NCI-H524 (cell line): ENCODE measurements at places on chromosomes 1 and 21.
A peak's percentile ranks its signal among the peaks of the same experiment; 100 is the strongest.

DNA sequence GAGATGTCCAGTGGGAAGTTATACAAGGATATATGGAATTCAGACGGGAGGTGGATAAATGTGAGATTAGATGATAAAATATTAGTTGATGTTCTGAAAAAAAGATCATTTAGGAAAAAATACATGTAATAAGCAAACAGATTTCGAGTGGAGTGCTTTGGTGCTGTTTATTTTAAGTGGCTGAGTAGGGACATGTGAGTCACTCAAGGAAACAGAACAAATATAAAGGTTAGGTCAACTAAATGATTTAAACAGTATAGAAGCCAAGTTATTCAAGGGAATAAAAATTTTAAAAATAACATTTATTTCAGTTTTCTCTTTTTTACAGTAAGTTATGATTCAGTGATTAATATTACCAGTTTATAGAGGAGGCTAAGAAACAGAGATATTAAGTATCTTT is 1046.7 kb upstream of the B3GALT2 start:
- DNase-seq = no peak

GRCh38 chr1:19909971-19910370 is 13.4 kb downstream of the PLA2G2E start:
- no peak for DNase-seq

- peak; percentile 58 for DNase-seq
Observed at GRCh38 chr1:18155881-18156385, 48.3 kb downstream of the IGSF21 start.

DNA sequence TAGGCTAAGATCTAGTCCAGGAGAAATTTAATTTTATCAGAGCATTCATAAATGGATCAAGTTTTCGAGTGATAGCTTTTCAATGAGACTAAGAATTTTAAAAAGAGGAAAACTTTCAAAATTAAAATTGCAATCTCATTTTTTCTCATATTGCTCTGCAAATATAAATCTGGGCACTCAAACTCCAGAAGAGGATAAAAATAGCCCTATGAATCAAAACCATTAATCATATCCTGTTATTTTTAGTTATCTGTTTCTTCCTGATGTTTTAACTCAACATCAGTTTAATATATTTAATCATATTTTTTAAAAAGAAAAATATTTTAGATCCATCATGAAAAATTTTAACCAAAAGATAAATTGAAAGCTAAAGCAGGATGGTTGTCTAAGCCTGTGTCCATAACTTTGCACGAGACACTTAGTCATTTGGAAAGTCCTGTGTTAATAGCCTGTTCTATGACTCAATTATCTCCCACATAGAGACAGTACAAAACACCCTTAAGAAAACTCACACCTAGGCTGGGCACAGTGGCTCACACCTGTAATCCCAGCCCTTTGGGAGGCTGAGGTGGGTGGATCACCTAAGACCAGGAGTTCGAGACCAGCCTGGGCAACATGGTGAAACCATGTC is 17.1 kb upstream of the PRRC2C start:
- no peak for DNase-seq

GRCh38 chr1:88371436-88372023 is 312.5 kb upstream of the PKN2 start:
- DNase-seq = no peak

GRCh38 chr1:40160806-40161124 is 422 bp upstream of the RLF start:
- no peak for DNase-seq

GRCh38 chr1:160081261-160081936 is at the start of gene KCNJ9:
KCNJ9 (plus strand) TSS chr1:160081538; CDS start chr1:160084031, 2,493 bp downstream.
- no peak for DNase-seq

- DNase-seq = no peak
Observed at GRCh38 chr1:44777969-44778635, 2.8 kb downstream of the RPS8 start.

- no peak for DNase-seq
Observed at GRCh38 chr1:111471012-111471411, 2.8 kb upstream of the C1orf162 start.

DNA sequence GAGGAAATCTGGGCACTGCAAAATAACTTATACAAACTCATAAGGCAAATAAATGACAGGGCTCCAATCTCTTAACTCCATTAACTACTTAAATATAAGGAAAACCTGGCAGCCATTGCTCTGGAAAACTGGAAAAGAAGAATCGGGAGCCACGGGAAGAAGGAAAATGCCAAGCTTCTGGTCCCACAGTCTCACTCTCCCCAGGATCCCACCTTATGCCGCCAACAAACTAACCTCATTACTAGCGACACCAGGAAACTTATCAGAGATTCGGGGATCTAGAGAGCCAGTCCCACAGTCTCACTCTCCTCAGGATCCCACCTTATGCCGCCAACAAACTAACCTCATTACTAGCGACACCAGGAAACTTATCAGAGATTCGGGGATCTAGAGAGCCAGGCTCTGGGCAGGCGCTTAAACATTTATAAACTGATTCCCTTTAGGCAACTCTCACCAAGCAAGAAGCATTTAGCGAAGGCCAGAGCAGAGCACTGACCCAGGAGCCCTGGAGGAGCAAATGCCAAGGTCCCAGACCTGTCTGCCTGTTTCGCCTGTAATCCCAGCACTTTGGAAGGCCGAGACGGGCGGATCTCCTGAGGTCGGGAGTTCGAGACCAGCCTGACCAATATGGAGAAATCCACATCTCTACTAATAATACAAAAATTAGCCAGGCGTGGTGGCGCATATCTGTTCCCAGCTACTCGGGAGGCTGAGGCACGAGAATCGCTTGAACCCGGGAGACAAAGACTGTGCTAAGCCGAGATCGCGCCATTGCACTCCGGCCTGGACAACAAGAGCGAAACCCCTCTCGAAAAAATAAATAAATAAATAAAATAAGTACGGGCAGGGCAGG is 720 bp downstream of the PSMB2 start:
- no peak for DNase-seq

DNA sequence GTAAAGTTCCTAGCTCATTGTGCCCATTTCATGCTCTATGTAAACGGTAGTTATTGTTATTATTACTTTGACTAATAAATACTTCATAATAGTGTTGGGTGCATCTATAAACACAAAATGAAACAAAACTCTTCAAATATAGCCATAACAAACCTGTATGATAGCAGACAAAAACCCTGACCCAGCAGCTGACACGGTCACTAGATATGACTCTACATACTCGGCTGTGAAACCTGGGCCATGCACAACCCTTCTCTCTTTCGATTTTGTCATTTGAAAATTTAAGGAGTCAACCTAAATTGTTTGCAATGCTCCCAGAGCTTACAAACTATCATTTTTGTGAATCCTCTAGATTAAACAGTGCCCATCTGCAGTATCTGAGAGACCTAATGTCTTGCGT is 8.0 kb upstream of the RGS13 start:
- no peak for DNase-seq

DNA sequence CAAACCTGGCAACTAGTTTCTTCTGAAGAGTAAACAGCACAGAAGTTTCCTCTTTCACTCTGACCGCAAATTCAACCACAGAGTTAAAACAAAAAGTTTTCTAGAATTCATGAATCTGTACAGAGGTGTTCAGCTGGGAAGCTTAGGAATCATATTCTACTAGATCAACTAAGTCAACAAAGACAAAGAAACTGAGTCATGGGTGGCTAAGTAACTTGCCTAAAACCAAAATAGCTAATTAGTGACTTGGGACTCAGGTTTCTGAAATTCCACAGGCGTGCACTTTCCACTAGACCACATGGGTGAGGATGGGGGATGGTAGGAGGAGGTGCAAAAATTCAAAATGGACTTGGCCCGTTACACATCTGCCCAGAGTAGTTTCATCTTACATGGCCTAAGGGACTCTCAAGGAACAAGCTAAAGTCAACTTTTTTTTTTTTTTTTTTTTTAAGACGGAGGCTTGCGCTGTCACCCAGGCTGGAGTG is 25.8 kb downstream of the PTPN14 start:
- no peak for DNase-seq

DNA sequence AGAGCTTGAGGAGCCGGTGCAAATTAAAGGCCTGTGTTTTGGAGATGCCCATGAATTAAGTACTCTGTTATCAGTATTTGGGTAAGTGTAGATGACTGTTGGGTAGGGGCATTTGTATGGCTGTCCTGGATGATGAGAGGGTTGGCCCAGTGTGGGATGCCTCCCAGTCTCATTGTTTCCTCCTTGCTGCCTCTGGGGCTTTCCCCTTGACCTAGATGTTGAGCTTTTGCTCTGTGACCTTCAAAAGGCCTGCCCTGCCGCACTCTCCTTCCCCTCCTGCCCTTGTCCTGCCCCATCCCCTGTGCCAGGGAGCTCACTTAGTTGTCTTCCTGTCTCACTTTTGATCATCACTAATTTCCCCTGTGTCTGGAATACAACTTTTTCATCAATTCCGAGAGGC is 10.0 kb downstream of the GALNT2 start:
- DNase-seq = no peak

- no peak for DNase-seq
Observed at GRCh38 chr1:38487396-38487795, 372.2 kb downstream of the RRAGC start.

DNA sequence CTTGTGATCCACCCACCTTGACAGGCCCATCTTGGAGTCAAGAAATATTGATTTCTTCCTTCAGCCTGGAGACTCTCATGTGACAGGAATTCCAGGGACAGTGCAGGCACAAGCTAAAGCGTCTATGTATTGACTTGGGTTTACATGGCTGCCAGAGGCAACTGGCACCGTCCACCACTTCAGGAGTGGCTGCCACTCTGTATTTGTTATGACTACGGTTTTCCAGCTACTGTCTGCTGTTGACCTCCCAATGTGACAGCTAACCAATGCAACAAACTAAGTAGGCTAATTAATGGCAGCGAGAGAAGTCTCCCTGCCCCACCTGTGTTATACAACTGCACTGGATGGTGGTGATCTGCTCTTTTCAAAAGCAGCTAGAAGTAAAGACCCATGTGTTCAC is 56.9 kb downstream of the CD58 start:
- no peak for DNase-seq

- DNase-seq = no peak
Observed at GRCh38 chr1:182091083-182091482, 29.6 kb upstream of the ZNF648 start.

DNA sequence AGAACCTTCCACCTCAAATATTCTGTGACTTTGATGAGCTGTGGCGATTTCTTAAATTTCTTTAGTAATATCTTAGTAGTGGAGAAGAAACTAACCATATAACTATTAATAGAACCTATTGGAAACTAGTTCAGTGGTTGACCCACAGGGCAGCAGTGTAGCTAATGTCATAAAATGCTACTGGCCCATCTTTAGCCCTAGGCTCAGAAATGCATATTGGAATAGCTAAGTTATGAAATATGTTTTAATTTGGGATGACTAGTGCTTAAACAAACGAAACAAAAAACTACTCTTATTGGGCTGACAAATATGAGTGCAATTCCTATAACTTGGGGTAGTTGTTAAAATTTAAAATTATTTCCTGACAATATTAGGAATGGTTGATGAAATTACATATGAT is 20.2 kb downstream of the MACO1 start:
- no peak for DNase-seq

DNA sequence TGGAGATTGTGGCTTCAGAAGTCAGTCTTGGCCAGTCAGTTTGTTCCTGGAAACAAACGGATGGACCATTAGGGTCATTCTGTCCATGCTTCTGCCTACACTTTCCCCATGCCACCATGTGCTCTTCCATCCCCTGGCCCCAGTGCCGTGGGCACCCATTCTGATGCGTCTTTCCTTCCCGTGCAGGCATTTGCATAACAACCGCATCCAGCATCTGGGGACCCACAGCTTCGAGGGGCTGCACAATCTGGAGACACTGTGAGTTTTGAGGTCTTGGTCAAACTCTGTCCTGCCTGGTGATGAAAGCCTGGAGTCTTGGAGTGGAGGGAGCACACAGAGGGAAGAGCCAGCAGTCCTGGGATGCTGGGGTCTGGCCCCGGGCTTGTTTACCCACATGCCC is 61.1 kb downstream of the UBE2T start:
- no peak for DNase-seq

DNA sequence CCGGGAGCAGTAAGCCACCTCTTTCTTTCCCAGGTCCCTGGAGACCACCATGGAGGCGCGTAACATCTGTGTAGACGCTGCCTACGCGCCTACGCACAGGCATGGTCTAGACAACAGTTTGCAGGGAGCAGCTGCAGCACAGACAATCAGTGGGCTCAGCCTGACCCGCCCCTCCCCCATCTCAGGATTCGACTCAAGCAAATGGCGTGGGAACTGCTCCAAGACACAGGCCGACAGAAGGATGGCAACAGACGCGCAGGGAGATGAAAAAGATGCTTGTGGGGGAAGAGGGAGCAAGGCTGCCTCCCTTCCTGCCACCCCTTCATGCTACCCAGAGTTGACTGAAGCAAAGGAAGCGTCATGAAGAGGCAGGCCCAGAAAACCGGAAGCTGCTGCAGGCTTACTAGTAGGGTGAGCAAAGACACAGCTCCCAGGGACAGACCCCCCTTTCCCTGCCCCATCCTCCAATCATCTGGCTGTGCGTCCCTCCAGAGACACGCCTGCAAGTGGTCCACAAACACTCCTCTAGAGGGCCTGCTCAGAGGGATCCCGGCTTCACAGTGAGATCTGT is 19.5 kb downstream of the STK40 start:
- peak; percentile 98 for DNase-seq

DNA sequence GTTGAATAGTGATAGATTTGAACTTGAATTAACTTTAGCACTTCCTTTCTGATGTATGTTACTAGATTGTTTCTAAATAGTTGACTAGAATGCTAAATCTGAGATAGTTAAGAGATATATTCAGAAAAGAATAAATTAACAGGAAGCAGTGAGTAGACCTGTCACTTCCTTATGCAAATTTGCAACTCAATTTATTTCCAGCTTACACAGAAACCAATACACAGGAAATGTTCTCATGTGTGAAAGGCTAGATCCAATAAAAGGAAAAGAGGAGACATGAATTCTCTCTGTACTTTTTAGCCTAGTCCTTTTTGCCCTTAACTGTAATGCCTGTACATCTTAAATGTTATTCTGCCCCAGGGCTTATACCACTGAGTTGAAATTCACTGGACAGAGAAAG is 522.3 kb downstream of the COL11A1 start:
- DNase-seq = no peak

DNA sequence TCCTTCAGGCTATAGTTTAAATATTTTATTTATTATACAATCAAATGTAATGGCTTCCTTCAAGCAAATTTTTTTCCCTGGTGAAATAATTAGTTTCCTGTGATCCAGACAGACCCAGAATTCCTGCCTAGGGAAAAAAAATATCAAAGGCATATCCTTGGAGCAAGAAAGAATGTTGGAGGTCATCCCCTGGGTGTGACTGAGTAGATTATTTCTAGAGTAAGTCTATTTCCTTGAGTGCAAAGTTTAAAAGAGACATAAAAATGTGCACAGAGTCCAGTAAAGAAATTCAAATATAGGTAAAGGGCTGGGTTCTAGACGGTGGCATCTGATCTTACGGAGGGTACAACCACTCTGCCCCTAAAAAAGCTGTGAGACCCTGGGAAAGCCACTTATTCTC is 32.2 kb upstream of the SAMD13 start:
- DNase-seq = no peak
